IPS DF 19.7 (cell line): ENCODE measurements at places on chromosomes 4 and X.

DNA sequence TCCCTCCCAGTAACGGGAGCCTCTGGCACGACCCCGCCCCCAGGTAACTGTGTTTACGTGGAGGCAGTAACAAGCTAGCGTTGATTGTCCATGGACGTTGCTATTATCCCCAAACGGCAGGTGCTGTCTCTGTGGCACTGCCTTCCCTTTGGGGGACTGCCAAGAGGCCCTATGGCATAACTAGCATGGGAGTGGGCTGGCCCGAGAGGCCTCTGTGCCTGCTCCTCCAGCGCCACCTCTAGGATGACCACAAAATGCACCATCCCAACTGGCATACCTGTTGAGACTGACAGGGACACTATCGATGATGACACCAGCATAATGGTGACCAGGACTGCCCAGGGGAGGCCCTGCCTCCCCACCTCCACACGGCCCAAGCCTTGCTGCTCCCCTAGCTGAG lies 1.5 kb downstream of the SRPK3 start:
- no peak for DNase-seq

GRCh38 chrX:20230406-20230805 lies 36.3 kb downstream of the RPS6KA3 start:
- DNase-seq = no peak

DNA sequence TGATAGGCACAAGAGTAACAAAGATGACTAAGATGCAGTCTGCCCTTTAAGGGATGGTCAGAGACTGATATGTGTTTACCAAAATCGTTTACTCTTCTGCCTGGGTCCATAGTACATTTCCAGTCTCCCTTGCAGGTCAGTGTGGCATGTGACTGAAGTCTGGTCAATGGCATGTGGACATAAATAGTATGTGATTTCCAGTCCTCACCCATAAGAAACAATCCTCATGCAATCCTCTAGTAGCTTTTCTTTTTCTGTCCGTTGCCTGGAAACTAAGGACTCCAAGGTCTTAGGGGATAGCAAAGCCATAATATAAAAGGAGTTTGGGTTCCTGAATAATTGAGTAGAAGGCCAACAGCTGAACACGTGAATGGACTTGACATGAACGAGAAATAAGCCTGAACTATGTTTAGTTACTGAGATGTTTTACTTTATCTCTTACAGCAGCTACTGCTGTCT lies 1.1 kb downstream of the SLC9B2 start:
- DNase-seq = no peak

DNA sequence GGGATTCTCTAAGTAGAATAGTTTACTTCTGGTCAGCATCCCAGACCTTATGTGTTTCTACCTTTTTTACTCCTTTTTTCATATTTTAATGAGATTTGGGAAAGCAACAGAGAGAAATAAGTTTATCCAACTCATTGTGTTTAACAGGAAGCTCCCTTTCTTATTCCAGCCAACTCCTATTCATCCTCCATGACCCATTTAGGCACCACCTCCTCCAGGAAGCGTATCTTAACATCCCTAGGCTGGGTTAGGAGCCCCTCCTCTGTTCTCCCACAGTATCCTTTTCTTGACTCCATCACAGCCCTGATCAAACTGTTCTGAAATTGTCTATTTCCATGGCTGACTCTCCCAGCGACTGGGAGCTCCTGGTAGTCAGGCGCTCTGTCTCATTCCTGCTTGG lies 18.8 kb upstream of the IQSEC2 start:
- no peak for DNase-seq

DNA sequence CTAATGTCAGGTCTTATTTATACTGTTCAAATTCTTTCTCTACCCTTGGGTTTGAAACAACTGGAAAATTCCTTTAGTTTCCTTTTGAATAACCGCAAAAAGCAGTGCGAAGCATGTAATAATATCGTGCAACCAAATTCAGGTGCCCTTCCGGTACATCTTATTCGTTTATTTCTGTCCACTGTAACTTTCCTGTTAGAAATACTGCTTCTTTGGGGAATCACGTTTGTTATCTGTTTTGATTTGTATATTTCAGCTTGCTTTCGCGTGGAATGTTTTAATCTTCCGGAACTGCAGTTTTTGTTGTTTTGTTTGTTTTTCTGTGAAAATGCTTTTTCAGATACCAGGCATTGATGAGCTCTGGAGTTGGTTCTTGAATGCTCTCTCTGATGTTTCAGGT lies 85.7 kb upstream of the HPRT1 start:
- no peak for DNase-seq

DNA sequence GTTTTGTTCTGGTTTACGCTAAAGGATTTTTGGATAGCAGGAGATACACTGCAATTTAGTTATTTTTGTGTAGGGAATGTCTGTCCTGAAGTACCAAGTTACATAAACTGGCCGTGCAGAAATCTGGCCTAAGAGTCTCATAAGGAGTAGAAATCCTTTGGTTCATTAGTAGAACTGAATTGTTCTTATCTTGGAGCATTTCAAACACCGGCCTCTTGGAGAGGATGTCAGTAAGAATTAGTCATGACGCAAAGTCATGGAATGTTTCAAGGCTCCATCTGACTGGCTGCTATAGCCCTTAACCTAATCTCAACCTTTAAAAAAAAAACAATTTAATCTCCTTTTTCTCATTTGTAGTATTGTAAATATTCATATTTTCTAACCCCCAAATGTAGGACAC lies 15.2 kb downstream of the PDLIM3 start:
- DNase-seq = no peak

DNA sequence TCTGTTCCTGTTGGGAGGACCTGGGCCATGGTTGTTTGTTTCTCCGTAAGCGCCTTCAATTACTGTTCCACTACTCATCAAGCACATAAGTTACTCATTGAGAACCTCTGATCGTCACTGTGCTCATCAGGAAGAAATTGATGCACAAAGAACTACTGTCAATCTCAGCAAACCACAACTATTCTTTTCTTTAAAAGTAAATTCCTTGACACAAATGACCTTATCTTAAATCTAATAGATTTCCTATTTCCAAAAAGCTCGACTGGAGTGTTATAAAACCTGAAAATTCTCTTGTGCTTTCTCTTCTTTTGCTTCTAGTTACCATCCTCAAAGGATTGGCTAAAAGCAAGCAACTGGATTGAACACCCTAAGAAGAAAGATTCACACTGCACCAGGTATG lies at the start of gene MUC7:
Gene MUC7 (plus strand): TSS at position 301 of the 400 bp plus-strand sequence. CDS start 1,825 bp downstream, outside the sequence.
- no peak for DNase-seq

- DNase-seq = no peak
These were observed 1162.1 kb downstream of the RAPGEF2 start for GRCh38 chr4:160265014-160265413.

- DNase-seq = no peak
These were observed 130.6 kb upstream of the PITX2 start for GRCh38 chr4:110753466-110753865.

DNA sequence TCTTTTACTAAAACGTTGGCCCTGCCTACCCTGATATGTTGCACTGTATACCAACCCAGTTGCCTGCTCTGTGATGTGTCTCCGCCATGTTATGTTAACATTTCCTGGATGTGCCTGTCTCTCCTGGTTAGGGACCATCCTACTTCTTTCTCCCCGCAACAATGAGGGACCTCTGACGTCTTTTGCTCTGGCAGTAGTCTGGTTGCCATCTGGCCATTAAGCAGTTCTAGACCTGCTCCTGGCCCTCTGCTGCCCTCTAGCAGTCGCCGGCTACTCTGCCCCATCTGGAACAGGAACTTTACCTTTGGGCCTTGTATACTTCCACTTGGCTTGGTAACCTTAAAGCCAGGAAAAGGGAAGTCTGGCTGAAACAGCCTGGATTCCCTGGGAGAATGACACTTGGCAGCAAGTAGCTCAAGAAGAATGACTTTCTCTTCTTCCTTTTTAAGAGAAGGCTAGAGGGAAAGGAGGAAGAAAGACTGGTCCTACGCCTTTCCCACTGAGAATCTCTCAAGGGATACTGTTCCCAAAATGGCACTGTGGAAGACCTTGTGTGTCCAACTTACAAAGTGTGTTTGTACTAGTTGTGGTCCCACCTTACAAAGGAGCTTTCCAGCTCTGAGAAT lies 63.5 kb downstream of the GPC3 start:
- peak; percentile 50 for DNase-seq

- DNase-seq = no peak
These were observed 39.8 kb downstream of the SNCA start for GRCh38 chr4:89797117-89797516.

DNA sequence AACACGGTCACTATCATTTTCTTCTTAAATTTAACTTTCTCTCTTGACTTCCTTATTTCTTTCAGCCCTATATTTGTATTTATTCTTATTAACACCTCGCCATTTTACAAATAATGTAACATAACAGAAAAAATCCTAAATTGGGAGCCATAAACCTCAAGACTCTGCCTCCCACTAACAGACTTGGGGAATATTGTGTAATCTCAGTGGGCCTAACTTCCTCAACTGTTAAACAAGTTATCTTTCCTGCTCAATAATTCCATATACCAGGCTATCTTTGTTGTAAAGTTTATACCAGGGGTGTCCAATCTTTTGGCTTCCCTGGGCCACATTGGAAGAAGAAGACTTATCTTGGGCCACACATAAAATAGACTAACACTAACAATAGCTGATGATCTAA lies 26.2 kb downstream of the PRSS12 start:
- DNase-seq = no peak

DNA sequence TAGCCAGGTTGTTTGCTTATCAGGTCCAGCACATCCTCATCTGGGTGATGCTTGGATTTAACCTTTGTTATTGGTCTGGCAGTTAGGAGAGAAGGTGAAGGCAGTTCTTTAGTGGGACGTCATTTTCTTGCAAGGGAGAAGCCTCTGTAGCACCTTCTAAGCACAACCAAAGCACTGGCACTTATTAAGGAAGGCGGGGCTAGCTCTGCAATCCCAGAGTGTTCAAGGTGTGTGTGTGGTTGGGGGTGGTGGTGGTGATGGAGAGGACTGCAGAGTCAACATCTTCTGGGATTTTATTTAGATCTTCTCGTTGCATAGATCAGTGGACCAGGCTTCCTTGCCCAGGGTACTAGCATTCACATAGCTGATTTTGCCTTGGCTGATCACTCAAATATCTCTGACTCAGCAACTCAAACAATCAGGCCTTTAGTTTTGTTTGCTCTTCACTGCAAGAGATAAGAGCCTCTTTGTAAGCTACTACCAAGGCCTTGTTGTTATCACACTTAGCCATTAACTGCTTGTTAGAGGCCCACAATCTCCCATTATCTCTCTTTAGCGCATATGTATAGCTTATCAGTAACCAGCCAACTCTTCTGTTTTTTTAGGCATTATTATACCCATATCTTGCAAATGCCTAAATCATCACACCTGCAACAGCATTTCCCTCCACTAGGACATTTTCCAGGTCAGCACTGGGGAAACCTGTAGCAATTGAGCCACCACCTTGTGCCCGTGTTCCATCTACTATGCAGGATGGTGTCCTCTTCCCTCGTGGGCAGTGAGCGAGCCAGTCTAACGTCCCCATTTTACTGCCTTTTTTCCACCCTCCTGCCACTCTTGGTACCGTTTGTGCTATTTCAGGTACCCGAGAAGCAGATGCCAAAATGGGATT lies 36.5 kb upstream of the LINC00632 start:
- DNase-seq = no peak

DNA sequence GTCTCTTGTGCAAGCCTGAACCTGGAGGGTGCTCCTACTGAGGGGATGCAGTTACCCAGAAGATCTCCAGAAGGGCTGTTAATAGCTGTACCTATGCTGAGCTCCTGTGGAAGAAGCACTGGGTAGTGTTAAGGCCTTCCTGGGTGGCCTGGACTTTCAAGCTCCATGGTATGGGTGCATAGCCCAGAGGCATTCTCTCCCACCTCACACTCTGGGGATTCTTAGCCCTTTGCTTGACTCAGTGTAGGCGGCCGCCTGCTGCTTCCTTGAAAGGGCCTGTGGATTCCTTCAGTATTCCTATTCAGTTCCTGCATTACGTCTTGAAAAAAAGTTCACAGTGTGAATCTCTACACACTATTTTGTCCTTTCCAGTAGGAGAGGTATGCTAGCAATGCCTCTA lies 235.7 kb upstream of the MAGEB16 start:
- no peak for DNase-seq

GRCh38 chr4:80302616-80303223 lies 32.8 kb upstream of the CFAP299 start:
- DNase-seq = no peak

DNA sequence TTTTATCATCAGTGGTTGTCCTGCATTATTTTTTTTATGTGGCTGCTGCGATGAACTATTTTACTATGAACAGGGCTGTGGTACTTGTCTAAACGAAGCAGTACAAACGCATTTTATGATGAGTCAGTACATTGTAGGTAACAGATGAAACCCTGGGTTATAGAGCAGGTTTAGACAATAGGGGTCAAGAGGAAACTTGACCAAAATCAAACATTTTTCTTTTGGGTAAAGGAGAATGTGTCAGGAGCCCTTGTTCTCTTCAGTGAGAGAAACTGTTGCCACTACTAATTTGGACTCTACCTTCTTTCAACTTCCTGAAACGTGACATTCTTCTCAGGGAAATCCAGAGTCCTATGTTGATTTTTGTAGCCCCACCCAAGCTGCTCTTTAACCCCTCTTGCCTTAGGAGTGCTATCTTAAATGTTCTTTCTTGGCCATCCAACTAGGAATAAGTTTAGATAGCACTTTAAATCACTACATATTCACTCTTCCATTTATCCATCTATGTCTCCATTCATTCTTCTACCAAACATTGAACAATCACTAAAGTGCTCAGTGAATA lies 415.8 kb upstream of the NR3C2 start:
- DNase-seq = no peak

DNA sequence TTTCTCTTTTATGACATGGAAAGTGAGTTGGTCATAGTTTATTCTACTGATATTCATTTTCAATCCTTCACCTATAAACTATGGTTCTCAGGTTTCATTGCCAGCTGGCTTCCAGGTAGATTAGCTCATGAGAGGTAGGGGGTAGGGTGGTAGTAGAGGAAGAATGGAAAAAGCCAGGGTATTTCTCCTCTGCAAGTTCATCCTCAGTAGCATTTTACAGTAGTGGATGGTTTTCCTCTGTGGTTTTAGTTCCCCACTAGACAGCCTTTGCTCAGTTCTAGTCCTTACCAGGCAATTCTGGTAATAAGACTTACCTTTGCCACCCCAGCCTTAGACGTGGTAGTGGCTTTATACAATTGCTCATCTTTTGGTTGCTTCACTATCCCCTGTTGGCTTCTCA lies 8.9 kb upstream of the NAA11 start:
- DNase-seq = no peak

GRCh38 chrX:149950681-149951080 lies 12.4 kb upstream of the EOLA2 start:
- DNase-seq = no peak

- DNase-seq = no peak
These were observed 146.7 kb downstream of the PCDH7 start for GRCh38 chr4:30866907-30867306.

GRCh38 chr4:61553557-61554125 lies 353.5 kb downstream of the ADGRL3 start:
- DNase-seq = no peak

- no peak for DNase-seq
These were observed 57.3 kb upstream of the USP51 start for GRCh38 chrX:55546956-55547355.
